ENCODE measurements at places on chromosomes 11 and 22.

DNA sequence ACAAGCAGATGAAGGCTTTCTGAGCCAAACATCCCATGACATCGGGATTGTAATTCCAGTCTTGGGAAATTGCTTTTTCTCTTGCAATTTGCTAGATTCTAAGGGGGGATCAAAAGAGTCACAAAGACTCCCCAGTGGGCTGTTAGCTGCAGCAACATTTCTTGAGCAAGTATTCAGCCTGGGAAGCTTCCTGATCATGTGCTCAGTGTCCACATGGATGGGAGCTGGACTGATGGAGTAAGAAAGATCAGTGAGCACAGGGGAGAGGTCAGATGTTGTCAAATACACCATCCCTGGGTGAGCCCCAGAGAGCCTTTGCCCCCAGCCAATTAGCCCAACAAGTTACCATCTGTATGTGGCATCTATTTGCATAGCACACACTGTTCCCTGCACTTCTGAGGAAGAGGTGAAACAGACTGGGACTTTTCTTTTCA is 10.2 kb upstream of the GRK3 start:
- DNase-seq: no peak

GRCh38 chr11:62905296-62905695 is 15.9 kb downstream of the CHRM1 start:
- peak; percentile 39 for DNase-seq

- DNase-seq: peak; percentile 68
These were observed at the start of gene NCR3LG1 for GRCh38 chr11:17351510-17352176. Gene NCR3LG1 (plus strand): TSS chr11:17351800. CDS start chr11:17351970, 170 bp downstream.

DNA sequence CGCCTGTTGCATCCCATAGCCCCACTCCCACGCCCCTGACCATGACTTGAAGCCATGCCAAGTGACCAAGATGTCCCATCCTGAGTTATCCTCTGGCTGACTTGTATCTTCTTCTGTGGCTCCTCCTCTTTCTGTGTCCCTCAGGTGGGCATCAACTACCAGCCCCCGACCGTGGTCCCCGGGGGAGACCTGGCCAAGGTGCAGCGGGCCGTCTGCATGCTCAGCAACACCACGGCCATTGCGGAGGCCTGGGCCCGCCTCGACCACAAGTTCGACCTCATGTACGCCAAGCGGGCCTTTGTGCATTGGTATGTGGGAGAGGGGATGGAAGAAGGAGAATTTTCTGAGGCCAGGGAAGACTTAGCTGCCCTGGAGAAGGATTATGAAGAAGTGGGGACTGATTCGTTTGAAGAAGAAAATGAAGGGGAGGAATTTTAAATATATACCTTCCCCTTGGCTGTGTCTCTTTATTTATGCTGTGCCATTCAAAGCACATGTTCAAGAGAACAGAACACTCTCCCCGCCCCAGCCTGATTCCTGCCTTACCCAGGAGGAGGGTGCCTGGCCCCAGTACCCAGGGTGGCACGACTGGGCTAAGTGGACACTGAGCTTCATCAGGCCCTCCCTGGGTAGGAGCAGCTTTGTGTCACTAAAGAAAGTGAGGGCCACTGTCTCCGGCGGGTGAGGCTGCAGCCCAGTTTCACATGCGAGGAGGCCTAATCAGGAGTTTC is 19.1 kb upstream of the USP18 start:
- no peak for DNase-seq

DNA sequence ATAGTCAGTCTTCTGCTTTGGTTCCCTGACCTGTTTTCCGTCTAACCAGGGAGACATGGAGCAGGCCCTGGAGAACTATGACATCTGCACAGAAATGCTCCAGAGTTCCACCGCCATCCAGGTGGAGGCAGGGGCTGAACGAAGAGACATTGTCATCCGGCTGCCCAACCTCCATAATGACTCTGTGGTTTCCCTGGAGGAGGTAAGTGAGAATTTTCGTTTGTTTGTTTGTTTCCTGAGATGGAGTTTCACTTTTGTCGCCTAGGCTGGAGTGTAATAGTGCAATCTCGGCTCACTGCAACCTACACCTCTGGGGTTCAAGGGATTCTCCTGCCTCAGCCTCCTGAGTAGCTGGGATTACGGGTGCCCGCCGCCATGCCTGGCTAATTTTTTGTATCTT is 52.9 kb downstream of the CABIN1 start:
- no peak for DNase-seq

DNA sequence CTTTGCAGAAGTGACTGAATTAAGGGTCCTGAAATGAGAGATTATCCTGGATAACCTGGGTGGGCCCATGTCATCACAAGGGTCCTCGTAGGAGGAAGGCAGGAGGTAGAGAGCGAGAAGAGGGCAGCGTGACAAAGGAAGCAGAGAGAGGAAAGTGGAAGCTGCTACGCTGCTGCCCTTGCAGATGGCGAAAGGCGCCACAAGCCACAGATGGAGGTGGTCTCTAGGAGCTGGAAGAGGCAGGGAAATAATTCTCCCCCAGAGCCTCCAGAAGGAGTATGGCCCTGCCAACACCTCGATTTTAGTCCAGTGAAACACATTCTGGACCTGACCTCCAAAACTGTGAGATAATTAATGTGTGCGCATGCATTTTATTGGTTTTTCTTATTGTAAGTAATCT is 13.4 kb downstream of the TMEM184B start:
- DNase-seq: no peak

- peak; percentile 40 for DNase-seq
These were observed 4.1 kb downstream of the TSPAN32 start for GRCh38 chr11:2305788-2306451.

GRCh38 chr11:12914400-12914912 is 94.7 kb upstream of the RASSF10 start:
- peak; percentile 18 for DNase-seq

- DNase-seq: no peak
These were observed 5.0 kb downstream of the TBC1D22A start for GRCh38 chr22:46767249-46767985.

- peak; percentile 73 for DNase-seq
These were observed 9.7 kb upstream of the RNF141 start for GRCh38 chr11:10550503-10551289.

DNA sequence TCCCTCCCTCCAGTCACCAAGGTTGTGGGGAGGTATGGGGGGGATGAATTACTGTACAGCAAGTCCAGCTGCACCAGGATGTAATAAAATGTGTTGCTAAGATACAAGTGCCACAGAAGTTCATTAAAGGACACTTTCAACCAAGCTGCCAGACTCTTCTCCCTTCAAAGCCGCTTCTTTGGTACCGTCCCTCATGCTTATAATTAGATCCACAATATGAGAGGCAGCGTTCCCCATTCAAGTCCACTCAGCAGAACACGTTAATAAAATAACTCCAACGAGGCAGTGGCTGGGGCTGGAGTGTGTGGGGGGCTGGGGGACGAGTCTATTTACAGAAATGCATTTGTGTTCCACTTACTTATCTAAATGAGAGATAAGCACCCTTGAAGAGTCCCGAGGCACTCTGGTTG is 14.7 kb downstream of the PHF21B start:
- DNase-seq: no peak

DNA sequence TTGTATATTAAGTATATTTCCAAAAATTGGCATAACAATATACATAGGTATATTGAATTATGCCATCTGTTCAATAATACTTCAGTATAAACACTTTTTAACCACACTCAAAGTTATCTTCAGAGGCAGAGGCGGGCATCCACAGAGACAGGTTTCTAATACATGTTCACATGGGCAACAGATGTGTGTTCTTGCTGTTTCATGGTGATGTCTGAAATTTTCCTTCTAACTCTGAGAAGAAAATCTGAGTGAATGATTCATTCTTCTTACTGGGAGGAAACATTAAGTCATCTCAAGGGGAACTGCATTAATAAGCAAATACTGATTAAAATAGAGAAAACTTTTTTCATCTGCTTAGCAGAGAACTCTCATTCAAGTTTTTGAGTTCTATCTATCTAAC is 1074.5 kb downstream of the LRRC4C start:
- DNase-seq: peak; percentile 46

DNA sequence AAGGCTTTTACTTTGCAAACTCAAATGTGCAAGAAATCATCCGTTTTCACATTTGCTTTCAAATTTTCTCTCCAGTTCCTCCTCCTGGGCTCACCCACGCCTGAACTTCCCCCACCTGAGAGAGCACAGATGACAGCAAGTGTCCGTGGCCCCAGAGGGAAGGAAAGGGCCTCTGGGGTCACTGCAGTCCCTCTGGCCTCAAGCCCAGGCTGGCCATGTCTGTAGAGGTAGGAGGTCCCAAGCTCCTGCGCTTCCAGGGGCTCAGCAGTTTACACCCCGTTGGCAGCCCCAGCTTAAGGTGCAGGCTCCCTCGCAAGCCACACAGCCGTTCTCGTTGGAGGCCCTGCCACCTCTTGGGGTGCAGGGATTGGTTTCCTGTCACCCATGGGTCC is 40.5 kb upstream of the PRDM11 start:
- no peak for DNase-seq

DNA sequence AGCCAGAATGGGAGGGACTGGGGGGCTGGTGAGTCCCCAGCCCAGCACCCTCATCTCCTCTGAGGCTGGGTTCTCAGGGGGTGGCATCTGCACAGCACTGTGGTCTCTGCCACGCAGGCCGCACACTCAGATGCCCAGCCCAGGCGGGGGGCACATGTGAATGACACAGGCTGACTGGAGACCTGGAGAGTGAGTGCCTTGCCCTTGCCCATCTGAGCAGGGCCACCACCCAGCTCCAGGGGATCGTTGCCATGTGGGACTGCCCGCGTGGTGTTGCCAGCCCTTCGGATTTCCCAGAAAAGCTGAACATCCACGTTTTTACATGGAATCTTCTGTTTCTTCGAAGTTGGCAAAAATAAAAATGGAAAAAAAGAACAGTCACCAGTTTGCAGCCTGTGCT is 18.9 kb downstream of the PRDM11 start:
- no peak for DNase-seq

DNA sequence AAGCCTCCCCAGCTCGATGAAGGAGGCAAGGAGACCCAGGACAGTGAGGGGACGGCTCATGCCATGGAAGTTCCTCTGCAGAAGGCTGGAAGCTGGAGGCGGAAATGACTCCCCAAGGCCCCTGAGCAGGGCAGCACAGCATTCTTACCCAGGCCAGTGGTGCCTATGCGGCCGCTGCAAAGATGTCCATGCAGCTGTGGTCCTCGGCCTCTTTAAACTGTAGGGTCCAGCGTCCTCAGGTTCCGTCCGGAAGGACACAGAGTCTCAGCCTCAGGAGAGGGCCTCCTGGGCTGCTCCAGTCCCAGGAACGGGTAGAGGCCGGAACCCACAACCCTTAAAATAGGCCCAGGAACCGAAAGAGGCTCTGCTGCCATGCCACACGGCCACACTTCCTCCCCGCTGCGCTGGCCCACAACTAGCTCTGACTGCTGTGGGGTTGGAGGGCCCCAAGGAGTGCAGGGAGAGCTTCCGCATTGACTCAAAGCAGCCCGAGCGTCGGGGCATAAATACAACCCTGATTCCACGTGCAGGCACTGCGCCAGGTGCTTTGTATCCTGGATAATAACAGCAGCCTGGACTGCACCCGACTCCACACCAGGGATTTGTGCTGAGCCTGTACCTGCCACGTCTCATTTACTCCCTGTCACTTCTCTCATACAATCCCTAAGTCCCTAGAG is 5.5 kb downstream of the KIAA0930 start:
- DNase-seq: no peak

DNA sequence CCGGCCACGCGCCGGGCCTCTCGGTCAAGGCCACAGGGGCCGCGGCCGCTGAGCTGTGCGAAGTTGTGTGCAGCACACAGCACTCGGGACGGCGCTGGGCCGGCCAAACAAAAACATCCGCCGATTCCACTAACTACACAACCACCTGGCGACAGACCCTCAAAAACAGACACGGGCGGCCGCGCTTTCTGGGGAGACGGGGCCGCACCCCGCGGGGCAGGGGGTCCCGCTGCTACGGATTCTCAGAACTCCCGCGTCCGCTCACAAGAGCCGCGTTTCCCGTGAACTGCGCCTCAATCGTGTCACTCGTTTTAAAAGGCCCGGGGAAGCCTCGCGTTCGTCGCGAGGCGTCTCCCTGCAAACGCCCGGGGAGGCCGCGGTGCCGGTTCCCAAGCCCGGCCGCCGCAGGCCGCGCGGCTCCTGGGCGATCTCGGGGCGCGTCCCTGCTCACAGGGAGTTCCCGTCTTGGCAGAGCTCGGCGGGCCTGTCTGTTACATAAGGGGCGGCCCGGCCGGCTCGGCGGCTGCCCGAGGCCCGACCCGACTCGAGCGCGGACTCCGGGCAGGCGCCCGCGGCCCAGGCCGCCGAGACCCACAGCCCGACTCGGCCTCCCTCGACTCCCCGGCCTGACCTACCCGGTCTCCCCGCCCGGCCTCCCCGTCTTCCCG is 936 bp downstream of the BRD1 start:
- DNase-seq: peak; percentile 21

GRCh38 chr11:131666617-131667016 is 296.2 kb downstream of the NTM start:
- peak; percentile 72 for DNase-seq

DNA sequence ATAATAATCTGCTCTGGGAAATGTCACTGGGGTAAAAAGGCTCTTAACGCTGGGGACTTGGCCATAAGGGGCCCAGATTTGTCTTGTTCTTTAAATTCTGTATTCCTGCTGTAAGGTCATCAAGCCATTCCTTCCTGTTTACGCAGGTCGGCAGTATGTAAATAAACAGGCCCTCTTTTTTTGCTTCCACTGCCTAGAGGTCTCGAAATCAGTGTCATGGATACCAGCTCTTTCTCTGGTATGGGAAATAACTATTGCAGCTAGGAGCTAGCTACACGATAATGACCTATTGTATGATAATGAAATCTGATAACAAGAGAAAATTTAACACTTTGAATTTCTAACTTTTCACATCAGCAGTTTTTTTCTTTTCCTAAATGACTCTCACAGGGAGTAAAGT is 209.2 kb upstream of the NARS2 start:
- no peak for DNase-seq

GRCh38 chr11:3124821-3125220 is 40.3 kb downstream of the OSBPL5 start:
- no peak for DNase-seq

DNA sequence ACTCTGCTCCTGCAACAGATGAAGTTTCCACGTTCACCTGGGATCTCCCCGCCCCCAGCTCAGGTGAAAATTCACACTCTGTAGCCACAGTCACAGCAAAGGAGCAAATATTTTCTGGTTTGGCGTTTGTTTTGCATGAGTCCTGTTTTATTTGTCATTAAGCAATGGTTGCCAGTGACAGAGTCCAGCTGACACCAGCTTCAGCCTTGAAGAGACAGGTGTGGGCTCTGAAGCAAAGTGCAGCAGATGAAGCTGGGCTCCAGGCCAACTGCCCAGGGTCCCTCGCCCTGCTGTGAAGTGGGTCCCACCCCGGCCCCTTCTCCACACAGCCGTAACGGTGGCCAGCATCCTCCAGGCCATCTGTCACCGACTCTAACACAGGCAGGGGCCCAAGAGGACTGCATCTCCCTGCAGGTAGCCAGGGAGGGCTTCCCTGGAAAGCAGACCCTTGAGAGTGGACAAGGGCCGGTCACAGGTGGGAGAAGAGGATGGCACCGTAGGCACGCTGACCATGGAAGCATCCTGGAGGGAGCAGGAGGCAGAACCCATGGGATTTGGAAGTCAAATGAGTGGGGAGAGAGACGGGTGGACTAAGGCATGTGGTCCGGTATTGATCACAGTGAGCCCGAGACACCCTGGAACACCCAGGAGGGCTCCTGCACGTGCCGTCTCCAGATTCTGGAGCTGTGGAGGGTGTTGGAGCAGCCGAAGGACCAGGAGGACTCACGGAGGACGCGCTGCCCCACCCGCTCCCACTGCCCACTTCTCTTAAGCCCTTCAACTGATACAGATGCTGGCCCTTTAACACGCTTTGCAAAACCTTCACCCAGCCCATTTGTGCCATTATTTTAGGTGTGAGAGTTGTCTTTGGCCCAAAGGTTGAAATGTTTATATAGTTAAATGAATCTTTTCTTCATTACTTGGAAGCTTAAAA is 294.5 kb downstream of the BRD1 start:
- DNase-seq: no peak

GRCh38 chr11:110126936-110127335 is 33.7 kb downstream of the ZC3H12C start:
- no peak for DNase-seq
